ENCODE measurements at places on chromosomes 11 and 22.

- DNase-seq: no peak
Measured at GRCh38 chr11:2137202-2138067, 1.8 kb downstream of the IGF2 start.

DNA sequence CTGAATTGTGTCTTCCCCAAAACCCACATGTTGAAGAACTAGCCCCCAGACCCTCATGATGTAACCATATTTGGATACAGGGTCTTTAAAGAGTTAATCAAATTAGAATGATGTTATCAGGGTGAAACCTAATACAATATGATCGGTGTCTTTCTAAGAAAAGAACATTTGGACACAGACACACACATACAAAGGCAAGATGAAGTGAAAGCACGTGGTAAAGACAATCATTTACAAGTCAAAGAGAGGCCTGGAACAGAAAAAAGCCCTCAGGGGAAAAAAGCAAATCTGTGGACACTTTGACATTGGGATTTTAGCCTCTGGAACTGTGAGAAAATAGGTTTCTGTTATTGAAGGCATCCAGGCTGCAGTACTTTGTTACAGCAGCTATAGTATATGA lies 733.4 kb downstream of the JRKL start:
- DNase-seq: no peak

DNA sequence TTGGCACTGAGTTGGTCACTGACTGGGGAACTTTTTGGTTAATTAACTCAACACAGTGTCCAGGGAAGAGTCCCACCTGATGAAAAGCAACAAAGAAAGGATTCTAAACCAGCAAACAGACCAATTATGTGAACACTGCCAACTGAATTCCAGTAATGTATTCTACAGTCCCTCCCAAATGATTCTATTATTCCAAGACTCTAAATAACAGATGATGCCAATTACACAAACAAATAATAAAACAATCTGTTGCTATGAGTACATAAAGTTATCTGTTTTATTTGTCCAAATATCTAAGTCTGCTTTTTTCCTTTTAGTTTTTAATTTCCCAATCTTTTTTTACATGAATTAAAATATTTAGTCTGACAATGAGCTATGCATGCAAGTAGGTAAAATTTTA lies 98.3 kb upstream of the TP53AIP1 start:
- DNase-seq: no peak

- no peak for DNase-seq
Measured at GRCh38 chr11:8828580-8829361, 82.2 kb upstream of the AKIP1 start.

All from NCI-H1436 (cell line).